ENCODE measurements at places on chromosomes 4 and X.

DNA sequence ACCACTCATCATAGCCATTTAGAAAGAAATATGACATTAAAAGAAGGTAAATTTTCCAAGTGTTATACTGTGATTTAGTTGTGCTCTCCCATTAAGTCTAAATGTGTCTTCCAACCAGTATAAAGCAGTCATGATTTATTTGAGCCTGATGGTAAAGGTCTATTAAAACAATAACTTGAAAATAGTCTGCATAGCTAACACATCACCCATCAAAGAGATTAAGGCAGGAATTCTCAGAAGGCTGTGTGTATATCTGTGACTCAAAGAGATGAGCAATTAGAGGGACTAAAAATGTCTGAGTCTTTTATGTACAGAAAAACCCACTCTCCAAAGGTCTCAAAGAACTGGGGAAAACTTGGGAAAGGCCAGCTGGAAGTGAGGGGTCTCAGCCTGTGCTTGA is 70.3 kb upstream of the IQCM start:
- no peak for DNase-seq

- no peak for DNase-seq
These were observed 87.9 kb downstream of the LRRC66 start for GRCh38 chr4:51932261-51932660.

- DNase-seq = no peak
These were observed 250.7 kb upstream of the ZFP42 start for GRCh38 chr4:187744911-187745310.

- DNase-seq = no peak
These were observed 110.3 kb downstream of the UCHL1 start for GRCh38 chr4:41366911-41367517.
